ENCODE measurements at places on chromosomes 16 and 17.

- DNase-seq: no peak
Observed at GRCh38 chr17:82103553-82104451, 5.8 kb upstream of the FASN start.

GRCh38 chr17:33183487-33184026 is 109.5 kb downstream of the ASIC2 start:
- DNase-seq: no peak

- no peak for DNase-seq
Observed at GRCh38 chr17:70120425-70120824, 45.4 kb downstream of the KCNJ16 start.

DNA sequence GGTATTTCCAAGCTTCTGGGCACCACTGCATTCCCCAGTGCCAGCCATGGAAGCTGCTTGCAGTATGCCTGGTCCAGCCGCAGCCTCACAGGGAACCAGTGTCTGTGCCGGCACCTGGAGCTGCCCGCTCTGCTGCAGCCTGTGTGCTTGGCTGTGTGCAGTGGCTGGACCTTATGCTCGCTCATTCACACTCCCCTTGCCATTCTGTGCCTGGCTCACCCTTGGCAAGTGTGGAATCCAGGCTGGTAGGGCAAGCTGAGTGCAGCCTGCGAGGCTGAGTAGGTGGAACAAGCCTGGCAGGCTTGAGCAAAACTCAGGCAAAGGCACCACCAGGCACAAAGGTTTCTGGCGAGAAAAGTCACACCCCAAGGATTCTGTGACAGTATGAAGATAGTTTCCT is 144.0 kb downstream of the MYO1D start:
- DNase-seq: no peak

- DNase-seq: no peak
Observed at GRCh38 chr17:47869114-47869513, 18.2 kb upstream of the SP6 start.

DNA sequence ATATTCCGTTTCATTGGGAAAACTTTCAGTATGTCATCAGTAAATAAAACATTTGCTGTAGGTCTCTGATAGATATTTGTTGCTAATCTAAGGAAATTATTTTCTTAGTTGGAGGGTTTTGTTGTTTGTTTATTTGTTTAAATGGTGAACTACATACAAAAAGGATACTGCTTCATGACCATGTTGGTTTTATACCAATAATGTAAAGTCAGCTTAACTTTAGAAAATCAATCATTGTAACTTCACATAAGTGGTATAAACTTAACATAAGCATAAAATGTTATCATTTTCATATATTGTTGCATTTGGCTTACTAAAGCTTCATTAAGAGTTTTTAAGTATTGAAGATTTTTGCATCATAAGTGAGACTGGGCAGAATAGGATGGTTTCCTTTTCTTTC is 57.9 kb downstream of the NSRP1 start:
- no peak for DNase-seq

GRCh38 chr17:35614810-35615209 is 27.7 kb downstream of the AP2B1 start:
- no peak for DNase-seq

DNA sequence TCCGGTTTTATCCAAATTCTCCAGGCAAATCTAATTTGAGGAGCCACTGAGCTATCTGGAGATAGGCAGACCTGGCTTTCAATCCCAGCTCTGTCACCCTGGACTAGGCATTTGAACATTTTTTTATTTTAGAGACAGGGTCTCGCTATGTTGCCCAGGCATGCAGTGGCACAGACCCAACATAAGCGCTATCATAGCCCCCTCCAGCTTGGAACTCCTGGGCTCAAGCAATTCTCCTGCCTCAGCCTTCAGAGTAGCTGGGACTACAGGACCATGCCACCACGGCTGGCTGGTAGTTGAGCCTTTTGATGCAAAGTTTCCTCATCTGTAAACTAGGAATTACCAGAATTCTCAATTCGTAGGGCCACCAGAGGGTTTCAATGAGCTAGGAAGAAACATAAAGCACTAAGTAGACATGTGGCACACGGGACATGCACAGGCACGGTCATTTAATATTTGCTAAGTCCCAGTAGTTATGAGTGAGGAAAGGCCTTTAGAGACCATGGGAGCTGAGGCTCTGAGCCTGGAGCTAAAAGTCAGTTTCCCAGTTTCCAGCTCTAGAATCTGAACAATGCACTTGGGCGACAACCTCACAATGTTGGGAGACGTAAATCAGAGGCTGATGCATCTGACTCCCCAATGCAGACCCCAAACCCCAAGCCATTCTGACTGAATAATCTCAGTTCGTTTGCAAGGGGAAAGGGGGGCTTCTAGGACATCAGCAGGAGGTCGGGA is 1.1 kb downstream of the ELOB start:
- no peak for DNase-seq

DNA sequence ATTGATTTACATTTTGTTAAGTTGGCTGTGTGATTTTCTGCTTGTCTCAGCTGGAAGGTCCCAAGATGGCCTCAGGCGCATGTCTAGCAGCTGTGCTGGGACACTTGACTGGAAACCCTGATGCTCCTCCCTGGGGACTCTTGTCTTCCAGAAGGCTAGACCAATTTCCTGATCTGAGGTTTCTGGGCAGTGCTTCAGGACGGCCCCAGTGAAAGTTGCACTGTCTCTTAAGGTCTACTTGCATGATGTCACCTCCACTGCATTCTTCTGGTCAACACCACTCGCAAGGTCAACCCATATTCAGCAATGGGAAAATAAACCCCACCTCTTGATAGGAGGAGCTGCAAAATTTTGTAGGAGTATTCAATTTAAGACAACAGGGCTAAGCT is 116.0 kb downstream of the SALL1 start:
- DNase-seq: no peak

DNA sequence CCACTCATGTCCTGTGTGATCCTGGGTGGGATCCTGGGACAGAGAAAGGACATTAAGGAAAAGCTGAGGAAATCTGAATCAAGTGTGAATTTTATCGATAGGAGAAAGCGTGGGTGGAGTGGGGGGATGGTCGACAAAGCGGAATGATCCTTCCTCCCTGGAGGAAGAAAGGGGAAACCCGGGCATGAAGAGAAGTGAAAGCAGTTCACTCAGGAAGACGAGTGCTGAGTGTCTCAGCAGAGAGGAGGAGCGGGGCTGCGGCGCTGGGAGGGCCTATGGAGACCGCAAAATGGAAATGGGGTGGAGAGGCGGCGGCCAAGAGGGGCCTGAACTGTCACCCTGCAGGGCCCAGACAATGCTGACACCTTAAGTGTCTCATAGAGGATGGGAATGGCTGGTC is 8.7 kb downstream of the ZDHHC7 start:
- no peak for DNase-seq

DNA sequence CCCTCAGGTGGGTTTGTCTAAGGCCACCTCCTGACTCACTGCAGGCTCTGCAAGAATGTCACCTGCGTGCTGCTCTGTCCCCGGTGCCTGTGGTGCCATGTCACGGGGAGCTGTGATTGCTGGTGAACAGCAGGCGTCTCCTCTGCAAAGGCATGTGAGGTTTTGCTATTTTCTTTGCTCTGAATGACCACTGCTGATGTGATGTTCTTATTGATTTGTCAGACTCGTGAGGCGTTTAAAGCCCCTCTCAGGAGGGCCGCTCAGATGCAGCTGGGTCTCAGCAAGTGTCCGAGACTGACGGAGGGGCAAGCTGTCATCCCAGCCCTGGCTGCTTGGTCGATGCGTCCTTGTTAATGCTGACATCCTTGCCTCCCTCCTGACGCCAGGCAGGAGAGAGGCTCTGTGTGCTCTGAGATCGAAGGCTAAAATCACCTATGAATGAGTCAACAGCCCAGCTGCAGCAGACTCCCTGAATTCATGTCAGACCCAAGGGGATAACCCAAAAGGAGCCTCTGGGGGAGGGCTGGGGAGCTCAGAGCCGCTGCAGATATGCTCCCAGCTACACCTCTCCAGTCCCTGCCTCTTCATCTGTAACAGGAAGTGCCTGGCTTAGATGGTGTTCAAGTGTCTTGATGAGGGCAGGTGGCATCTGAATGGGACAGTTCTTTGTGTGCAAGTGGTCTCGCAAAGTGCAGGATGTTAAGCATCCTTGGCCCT is 11.8 kb upstream of the PEMT start:
- DNase-seq: no peak

DNA sequence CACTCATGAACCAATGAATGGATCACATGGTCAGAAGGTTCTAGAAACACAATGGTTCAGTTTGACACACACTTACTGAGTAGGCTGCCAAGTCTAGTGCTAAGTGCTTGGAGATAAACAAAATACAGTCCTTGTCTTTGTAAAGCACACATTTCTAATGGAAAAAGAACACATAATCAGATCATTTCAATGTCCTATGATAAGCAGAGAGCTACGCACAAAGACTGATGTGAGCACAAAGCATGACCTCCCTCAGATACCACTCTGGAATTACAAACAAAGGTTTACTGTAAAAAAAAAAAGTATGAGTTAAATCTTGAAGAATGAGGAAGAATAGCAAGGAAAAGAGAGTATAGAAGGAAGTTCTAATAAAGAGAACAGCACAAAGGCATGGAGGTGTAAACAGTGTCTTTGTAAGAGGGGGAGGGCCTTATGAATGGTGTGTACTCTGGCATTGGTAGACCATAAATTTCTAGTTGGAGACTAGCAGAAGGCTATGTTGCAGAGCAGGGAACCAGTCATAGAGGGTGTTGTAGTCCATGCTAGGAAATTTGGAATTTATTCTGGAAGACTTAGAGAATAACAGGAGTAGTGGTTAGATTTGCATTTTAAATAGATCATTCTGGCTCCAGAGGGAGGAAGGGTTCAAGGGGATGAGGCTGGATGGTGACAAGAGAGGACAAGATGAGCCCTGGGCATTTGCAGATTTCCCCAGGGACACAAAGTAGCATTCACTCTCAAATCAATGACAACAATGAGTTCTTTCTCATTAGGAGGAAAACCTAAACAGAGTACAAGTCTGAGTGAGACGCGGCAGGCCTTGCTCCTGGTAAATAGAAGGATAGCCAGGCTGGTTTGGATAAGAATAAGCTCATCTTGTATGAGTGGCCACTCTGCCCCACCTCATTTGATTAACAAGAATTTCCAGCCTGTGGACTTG is 468.0 kb downstream of the TOX3 start:
- DNase-seq: no peak

DNA sequence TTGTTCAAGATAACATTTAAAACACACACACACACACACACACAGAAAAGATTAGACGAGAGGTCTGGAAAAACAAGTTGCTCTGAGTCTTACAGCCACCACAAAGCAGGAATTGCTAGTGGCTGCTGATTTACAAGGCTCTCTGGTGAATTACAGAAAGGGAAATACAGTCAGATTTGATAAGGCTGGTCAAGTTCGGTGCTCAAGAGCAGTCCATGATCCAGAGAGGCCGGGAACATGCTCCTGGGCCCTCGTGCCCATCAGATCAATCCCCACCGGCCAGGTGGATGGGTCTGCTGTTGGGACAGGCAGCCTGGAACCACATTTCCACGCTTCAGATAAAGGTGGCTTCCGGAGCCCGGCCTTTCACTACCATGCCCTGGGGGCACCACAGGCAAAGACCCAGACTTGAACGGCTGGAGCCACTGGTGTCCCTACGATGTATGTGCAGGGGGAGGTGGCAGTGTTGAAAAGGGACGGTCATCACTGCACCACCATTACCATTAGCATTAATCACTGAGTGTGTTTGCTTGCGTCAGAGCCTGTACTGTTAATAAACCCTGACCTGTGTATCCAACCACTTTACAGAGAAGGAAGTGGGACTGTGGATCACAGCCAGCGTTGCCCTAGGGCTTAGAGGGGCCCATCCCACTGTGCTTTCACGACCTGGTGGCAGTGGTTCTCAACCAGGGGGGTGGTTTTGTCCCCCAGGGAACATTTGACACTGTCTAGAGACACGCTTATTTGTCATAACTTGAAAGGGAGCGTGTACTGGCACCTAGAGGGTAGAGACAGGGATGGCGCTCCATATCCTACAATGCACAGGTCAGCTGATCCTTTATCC is 95.1 kb downstream of the XYLT1 start:
- DNase-seq: no peak

DNA sequence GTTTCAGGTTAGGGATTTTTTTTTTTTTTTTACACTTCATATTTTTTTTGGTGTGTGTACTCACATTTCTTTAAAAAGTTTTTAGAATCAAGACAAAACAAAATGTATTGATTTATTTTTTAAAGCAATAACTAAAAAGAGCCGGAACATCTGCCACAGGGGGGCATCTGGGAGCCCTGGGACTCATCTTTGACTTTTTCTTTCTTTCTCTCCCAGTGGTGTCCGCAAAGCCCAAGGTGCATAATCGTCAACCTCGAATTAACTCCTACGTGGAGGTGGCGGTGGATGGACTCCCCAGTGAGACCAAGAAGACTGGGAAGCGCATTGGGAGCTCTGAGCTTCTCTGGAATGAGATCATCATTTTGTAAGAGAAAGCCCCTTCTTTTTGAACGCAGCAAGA is 36.3 kb downstream of the WWP2 start:
- DNase-seq: no peak

DNA sequence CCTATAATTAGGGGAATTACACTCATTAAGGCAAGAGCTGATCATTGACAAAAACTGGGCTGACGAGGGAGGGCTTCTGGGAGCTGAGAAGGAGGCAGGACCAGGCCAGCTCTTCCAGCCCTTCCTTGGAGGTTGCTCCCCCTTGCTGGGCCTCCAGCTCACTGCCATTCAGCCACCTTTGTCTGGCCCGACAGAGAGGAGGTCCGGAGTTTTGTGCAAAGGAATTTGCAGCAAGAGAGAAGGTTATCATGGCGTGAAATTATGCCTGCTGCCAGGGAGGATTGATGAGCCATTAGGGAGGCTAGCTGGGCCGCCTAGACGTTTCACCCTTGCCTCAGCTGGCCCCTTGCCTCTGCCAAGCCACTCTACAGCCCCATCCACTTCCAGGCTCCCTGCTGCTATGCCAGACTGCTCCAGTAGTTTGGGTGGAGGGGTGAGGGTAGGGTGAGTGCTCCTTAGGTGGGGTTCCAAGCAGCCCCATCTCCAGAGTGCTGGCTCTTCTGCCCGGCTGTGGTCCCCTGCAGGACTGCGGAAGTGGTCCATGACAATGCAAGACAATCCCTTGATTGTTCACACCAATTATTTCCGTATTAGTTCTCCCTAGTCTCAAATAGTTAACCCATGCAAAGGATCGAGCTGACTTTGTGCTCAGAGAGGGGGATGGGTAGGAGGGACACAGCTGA is 17.1 kb upstream of the PHF12 start:
- DNase-seq: no peak

- DNase-seq: no peak
Observed at GRCh38 chr16:88763502-88764053, 21.4 kb downstream of the PIEZO1 start.
